Mucosa of descending colon (tissue), 3 donors: ENCODE measurements at places on chromosomes 2 and 18. TPM values are rescaled to one million over a fixed set of nuclear protein-coding genes. Genes with fewer than 3 reads are reported as not detected.

Gene GALNT5
- total RNA-seq, result 46.1 TPM

Gene AQP4
- total RNA-seq, result 0.10 TPM

Gene DSG2
- total RNA-seq, result 131 TPM

Gene CFAP221
- total RNA-seq, result not detected

Gene ASB18
- not detected for total RNA-seq

Gene SERPINB12
- not detected for total RNA-seq

Gene ERICH2
- total RNA-seq, result not detected

Gene TACR1
- total RNA-seq, result 1.2 TPM

Gene SERPINB11
- total RNA-seq, result not detected

Gene TXNDC2
- total RNA-seq, result not detected
